Activated gamma-delta T cell (primary cell): ENCODE measurements at places on chromosomes 5 and 9.

GRCh38 chr9:133934482-133935232 lies 57.5 kb downstream of the VAV2 start:
- no peak for DNase-seq

DNA sequence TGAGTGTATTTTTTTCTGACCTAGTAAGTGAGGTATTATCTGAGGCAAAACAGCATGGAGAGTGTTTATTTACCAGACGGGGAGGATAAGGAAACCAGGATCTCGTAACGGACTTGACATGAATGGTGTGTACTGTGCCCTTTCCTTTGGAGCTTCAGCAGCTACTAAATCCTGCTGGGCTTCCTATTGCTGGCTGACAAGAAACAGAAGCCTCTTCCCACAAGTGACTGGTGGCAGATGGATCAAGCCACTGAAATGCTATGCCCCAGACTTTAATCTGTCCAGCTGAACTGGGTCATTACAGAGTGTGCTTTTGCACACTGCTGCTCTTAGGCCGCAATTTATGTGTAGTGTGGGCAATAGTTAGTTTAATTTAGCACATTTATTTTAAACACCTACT lies 162.7 kb upstream of the MRPS30 start:
- DNase-seq: no peak

DNA sequence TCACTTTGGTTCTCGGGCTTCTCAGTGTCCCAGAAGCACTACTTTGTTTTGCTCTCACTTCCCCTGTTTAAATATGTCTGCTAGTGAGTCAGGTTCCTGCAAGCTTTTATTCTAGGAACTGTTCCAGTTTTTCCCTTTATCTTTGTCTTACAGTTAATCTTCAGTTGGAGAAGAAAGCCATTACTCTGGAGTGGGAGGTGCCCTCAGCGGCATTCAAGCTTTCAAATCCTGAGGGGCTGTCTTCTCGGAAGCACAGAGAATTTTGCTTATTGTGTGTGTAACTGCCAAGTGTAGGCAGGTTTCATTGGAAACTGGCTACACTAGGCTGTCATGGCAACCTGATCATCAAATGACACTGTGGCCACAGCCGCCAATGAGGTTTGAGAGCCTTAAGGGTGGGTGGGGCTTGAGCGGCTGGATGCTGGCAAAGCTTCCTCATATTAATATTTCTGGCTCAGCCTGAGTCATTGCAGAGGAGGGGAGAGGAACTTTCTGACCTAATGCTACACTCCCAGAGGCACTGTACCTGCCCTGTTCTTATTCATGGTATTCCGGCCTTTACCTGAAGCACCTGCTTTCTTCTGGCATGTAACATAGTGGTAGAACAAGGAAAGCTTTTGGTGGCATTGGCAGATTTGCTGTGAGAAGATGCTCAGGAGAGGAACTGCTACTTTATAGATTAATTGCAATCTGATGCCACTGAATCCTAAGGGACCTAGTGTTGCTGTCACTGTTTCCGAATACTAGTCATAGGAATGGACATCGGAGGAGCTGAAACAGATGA lies 26.3 kb downstream of the SLC25A25 start:
- no peak for DNase-seq

DNA sequence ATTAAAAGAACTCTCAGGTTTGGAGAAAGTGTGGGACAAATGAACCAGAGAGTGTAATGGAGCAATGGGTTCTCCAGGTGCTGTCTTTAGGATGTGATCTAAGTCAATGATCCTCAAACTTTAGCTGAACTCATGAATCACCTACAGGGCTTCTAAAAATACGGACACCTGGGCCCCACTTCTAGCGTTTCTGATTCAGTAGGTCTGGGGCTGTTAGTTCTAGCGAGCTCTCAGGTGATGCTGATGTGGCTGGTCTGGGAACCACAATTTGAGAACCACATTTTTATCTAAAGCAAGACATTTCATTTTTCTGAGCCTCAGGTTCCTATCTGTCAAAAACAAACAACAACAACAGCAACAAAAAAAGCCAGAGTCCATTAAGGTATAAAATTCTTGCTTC lies 35.1 kb upstream of the PCA3 start:
- no peak for DNase-seq

- no peak for DNase-seq
Measured at GRCh38 chr9:134556531-134557068, 85.0 kb upstream of the COL5A1 start.

- DNase-seq: no peak
Measured at GRCh38 chr9:20356403-20357036, 265.8 kb downstream of the MLLT3 start.

GRCh38 chr5:131795228-131795627 lies 1.6 kb downstream of the FNIP1 start:
- no peak for DNase-seq

GRCh38 chr5:172953776-172954675 lies 5.2 kb upstream of the RPL26L1 start:
- DNase-seq: no peak

GRCh38 chr9:132000659-132001058 lies 79.0 kb downstream of the MED27 start:
- DNase-seq: no peak
